GM12864 (cell line): ENCODE measurements at places on chromosomes 11 and 22.

- DNase-seq, result no peak
These were observed 70.1 kb upstream of the LINC01488 start for GRCh38 chr11:69411257-69411924.

- DNase-seq, result no peak
These were observed 7.5 kb downstream of the TSPAN4 start for GRCh38 chr11:849951-850774.

- no peak for DNase-seq
These were observed 1.1 kb downstream of the TRIM22 start for GRCh38 chr11:5690736-5691135.

- DNase-seq, result no peak
These were observed 274.9 kb upstream of the ZC3H12C start for GRCh38 chr11:109818290-109818689.

GRCh38 chr11:72162891-72163492, 27.5 kb downstream of the FOLR3 start:
- DNase-seq, result no peak

DNA sequence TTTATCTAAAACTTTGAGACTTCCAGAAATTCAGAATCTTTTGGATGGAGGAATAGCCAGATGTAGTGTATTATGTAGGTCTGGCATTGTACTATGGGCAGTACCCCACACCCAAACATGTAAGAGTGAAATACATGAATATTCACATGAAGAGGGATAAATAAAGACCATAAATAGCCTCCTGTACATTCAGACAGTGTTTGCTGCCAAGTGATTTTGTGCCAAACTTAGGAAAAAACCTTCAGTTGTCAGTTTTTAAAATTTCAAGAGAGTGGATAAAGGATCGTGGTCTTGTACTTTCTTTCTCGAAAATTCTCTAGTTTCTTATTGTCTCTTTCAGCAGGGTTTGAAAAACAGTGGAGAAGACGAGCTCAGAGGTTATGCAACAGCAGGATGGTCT, 150.3 kb upstream of the LARGE1 start:
- DNase-seq, result no peak

DNA sequence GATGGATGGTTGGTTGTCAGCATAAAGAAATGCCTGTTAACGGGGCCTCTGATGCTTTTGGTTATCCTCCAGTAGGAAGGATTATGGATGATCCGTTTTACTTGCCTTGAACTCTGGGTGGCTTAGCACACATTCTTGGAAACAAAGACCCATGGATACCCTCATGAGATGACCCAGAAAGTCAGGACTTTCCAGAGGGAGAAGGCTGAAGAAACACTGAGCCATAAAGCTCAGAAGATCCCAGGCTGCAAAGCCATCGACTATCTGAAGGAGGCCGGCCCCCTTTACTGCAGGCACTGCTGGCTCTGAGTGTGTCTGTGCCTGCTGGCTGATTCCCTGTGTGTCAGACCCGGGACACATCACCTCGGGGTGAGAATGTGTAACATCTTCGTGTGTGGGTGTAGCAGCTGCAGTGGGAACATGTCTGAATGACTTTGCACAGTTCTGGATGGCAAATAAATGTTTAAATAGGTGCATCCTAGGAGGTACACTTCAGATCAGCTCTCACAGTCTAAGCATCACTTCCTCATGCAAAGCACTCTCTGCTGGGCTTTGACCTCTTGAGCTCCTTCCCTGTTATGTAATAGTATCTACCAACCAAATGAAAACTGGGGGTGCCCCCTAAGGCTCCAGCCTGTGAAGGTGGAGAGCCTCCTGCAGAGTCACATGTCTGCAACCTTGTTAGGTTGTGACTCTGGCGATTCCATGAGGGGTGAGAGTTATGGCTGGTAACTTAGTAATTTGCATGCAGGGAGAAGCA, 1084.9 kb downstream of the TBC1D22A start:
- no peak for DNase-seq

DNA sequence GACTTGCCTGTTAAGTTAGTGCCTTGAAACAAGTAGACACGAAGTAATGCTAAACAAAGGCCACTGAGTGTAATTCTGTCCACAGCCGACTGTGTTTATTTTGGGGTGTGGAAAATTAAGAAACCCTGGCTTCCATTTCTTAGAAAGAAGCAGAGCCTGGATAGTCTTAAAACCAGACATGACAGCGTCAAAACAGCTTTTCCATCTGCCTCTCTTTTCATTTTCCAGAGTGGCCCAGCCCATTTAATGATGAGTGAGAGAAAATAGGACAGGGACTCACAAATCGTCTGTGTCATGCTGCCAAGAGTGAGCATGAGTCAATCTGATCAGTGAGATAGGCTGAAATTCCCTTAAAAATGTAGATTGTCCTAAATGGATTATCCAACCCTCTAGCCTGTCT, 485.9 kb downstream of the JRKL start:
- no peak for DNase-seq

- no peak for DNase-seq
These were observed 37.1 kb downstream of the TST start for GRCh38 chr22:36982136-36982535.

- peak; percentile 30 for DNase-seq
These were observed 27.5 kb downstream of the DHCR7 start for GRCh38 chr11:71420455-71421241.

- no peak for DNase-seq
These were observed 7.6 kb downstream of the VPS37C start for GRCh38 chr11:61153593-61154095.

GRCh38 chr22:49326558-49326957, 501.1 kb downstream of the BRD1 start:
- no peak for DNase-seq

GRCh38 chr11:27111896-27112295, 71.3 kb downstream of the BBOX1 start:
- no peak for DNase-seq

DNA sequence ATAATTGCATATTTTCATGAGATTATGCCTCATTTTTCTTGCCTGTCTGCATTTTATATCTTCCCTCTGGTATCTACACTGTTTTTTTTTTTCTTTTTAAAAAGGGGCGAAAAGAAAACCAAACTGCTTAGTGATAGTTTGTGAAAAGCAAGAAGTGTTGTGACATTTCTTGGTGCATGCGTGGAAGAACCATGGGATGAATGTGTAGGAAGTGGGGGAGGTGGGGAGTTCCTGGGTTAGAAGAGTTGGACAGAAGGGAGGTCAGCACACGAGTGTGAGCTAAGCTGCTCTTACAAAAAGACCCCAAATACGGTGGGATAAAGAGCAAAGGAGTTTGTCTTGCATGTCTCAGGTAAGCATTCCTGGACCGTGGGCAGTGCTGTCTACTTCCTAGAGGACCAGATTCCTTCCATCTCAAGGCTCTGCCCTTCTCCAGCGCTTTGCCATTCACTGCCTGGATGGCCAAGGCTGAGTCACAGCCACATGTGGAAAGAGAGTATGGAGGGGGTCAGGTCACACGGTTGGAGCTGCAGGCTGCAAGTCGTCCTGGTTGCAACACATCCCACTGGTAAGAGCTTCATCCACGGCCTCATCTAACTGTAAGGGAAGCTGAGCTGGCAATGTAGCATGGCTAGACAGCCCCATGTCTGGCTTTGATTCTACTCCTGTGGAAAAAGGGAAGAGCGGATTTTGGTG, 300.6 kb downstream of the DDX10 start:
- no peak for DNase-seq

- no peak for DNase-seq
These were observed 46.0 kb downstream of the LRP5 start for GRCh38 chr11:68358416-68358815.

GRCh38 chr22:44305888-44306287, 6.9 kb downstream of the SHISAL1 start:
- DNase-seq, result no peak

DNA sequence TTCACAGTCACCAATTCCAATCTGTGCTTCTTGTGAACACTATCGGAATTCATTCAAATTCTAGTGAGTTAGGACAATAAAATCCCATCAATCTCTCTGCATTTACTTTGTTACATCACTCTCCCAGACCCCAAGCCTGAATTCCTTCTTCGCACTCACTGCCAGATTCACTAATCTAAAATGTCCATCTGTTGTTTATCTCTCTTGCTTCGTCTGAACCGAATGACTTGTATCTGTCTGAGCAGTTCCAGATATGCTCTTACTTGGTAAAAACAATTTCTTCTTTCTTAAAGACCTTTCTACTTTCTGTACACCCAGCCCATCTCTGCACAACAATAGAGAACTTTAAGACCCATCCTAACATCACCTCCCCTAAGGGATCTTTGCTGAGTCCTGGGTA, 7.0 kb downstream of the MMP10 start:
- DNase-seq, result no peak

- no peak for DNase-seq
These were observed 50.6 kb upstream of the APOA1 start for GRCh38 chr11:116888024-116888423.

GRCh38 chr11:108561535-108561991, 32.0 kb downstream of the EXPH5 start:
- no peak for DNase-seq

GRCh38 chr11:28153586-28153985, 45.4 kb downstream of the METTL15 start:
- DNase-seq, result no peak
